Activated T-helper 1 cell treated with anti-CD3 and anti-CD28 coated beads, Interleukin-12 subunit alpha, Interleukin-12 subunit beta, Interleukin-2, Interleukin-4 antibody, amounts not matched to agents 30 ng/mL and 10 ng/mL and 1 ng/mL, durations not matched to agents 14 hours and 24 hours and 36 hours (primary cell): ENCODE measurements at places on chromosomes 3 and 15. TPM values are rescaled to one million over a fixed set of nuclear protein-coding genes. Genes with fewer than 3 reads are reported as not detected.

DNA sequence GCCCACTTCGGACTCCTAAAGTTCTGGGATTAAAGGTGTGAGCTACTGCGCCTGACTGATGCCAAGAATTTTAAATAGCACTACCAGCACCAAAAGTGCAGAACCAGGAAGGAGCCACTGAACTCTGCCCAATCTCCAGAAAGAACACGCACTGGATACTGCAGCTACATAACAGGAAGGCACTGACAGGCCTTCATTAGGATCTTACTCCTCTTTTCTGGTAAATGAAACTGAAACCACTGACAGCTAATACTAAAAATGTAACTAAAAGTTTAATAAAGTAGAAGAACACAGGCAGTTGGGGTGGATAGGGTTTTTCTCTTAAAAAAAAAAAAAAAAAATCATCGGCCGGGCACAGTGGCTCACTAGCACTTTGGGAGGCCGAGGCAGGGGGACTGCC, 74.1 kb upstream of the CHRM5 start:
- H3K4me1 ChIP-seq: peaks cover 6% of the 10 kb centered on the region
- H3K27ac ChIP-seq: no peak overlapping the region

NBEAL2 gene
- total RNA-seq: 118 and 119 TPM in 2 replicates

DNA sequence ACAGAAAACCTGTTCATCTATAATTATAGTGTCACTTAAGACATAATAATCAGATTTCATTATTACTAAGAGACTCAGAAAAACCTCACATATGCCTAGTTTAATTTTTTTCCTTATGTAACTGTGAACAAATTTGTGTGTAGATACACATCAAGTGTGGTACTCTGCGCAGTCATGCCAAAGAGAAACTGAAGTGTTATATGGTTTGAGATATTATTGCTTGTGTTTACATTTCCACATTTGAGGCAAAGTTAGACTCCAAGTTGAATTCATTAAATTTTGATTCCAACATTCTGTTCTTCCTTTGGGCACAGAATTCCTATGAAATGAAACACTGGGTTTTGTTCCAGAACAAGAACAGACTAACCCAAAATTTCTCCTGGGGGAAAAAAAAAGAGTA, 2.2 kb downstream of the MBNL1 start:
- H3K27me3 ChIP-seq: no peaks in the 10 kb centered on the region
- peak overlapping the region; percentile 90 for H3K4me3 ChIP-seq
- DNase-seq: no peak
- peaks cover 69% of the 10 kb centered on the region for H3K4me1 ChIP-seq

KCNMB2 gene
- not detected in 2 replicates for total RNA-seq

NMB gene
- total RNA-seq: 3.0 and 3.5 TPM in 2 replicates

DNA sequence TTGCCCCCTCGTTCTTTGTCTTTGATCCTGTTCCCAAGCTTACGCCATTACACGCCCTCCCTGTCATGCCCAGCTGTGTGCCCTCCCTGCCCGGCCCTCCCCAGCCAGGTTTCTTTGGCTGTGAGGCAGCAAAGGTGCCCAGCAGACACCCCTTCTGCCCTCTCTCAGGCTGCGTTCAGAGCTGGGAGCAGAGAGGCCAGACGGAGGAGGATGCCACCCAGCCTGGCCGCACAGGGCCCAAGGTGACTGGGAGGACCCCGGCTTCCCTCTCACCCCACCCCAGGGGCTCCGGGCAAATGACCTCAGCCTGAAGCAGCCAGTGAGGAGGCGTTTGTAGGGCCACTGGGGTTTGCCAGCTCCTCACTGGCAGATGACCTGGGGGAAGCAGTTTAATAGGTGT, 30.8 kb upstream of the LACTB start:
- H3K4me1 ChIP-seq: no peaks in the 10 kb centered on the region
- no peak overlapping the region for H3K4me3 ChIP-seq
- no peak for DNase-seq
- no peaks in the 10 kb centered on the region for H3K36me3 ChIP-seq
- H3K27me3 ChIP-seq: peaks cover 11% of the 10 kb centered on the region

- H3K36me3 ChIP-seq: no peaks in the 10 kb centered on the region
- no peaks in the 10 kb centered on the region for H3K4me1 ChIP-seq
- no peak for DNase-seq
Measured at GRCh38 chr3:140051019-140051957, 116.3 kb downstream of the CLSTN2 start.

- no peaks in the 10 kb centered on the region for H3K27me3 ChIP-seq
- no peak overlapping the region for H3K27ac ChIP-seq
- no peak overlapping the region for H3K4me3 ChIP-seq
- DNase-seq: no peak
- no peaks in the 10 kb centered on the region for H3K36me3 ChIP-seq
Measured at GRCh38 chr15:23797747-23798446, 110.8 kb upstream of the NDN start.

LTF gene
- not detected in 2 replicates for total RNA-seq

GRCh38 chr3:187871204-187871591, 125.9 kb upstream of the BCL6 start:
- H3K4me3 ChIP-seq: no peak overlapping the region
- peaks cover 32% of the 10 kb centered on the region for H3K4me1 ChIP-seq
- DNase-seq: no peak

GRCh38 chr15:35691173-35691761, 145.3 kb upstream of the DPH6 start:
- no peak for DNase-seq
- H3K4me1 ChIP-seq: no peaks in the 10 kb centered on the region
- H3K36me3 ChIP-seq: no peaks in the 10 kb centered on the region
- no peak overlapping the region for H3K27ac ChIP-seq

GRCh38 chr3:136562026-136562425, 190.2 kb downstream of the STAG1 start:
- H3K4me1 ChIP-seq: peaks cover 7% of the 10 kb centered on the region
- H3K27ac ChIP-seq: no peak overlapping the region

ALPK3 gene
- total RNA-seq: 0.10 and 0.66 TPM in 2 replicates

DNA sequence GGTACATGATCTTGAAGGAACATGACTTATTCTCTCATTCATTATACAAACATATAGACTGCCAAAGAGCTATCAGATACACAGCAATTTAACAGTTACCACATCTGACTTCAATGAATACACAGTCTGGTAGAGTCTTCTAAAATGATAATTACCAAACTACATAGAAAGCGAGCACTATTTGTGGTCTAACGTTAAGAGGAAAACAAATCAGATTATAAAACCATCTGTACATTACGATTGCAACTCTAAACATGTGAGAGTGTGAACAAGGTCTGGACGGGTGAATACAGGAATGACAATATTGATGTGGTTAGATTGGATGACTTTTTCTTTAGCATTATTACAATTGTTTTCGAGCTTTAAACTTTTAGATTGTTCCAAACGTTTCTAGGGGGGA, 16.3 kb downstream of the CX3CR1 start:
- no peak overlapping the region for H3K27ac ChIP-seq
- peaks cover 13% of the 10 kb centered on the region for H3K36me3 ChIP-seq
- no peaks in the 10 kb centered on the region for H3K27me3 ChIP-seq

DNA sequence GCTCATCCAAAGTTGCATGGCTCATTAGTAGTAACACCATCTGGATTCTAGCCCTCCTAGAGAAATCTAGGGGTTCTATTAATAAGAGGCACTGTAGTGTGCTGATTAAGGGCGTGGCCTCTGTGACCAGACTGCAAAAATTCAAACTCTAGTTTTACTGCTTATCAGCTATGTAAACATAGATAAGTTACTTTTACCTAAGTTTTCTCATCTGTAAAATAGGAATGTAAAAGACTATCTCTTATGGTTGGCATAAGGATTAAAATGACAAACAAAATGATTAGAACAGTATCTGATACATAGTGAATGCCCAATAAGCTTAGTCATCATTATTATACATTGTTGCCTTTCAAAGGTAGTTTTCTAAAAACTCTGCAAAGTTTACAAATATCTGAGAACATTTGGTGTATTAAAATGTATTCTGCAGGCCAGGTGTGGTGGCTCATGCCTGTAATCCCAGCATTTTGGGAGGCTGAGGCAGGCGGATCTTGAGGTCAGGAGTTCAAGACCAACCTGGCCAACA, 4.5 kb downstream of the PTX3 start:
- H3K27me3 ChIP-seq: peaks cover 36% of the 10 kb centered on the region
- no peaks in the 10 kb centered on the region for H3K36me3 ChIP-seq
- H3K4me3 ChIP-seq: no peak overlapping the region
- DNase-seq: no peak
- peaks cover 8% of the 10 kb centered on the region for H3K4me1 ChIP-seq
- H3K27ac ChIP-seq: no peak overlapping the region

DNA sequence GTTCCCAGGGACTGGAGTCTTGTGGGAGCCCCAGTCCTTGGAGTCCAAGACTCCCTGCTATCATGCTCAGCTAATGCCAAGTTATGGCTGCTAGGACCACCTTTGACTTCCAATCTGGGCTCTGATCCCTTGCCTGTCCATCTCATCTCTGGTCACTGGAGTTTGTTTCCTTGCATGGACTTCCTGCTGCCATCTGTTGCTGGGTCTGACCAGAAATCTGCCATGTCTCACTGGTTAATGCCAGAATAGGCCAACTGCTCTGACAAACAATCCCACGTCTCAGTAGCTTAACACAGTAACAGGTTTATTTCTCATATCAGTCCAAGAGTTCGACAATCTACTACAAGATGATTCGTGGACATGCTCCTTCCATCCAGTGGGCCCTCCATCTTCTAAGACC, 10.1 kb upstream of the GLCE start:
- no peak for DNase-seq
- H3K4me3 ChIP-seq: no peak overlapping the region
- H3K36me3 ChIP-seq: peaks cover 2% of the 10 kb centered on the region
- no peaks in the 10 kb centered on the region for H3K4me1 ChIP-seq
- H3K27ac ChIP-seq: no peak overlapping the region

DNA sequence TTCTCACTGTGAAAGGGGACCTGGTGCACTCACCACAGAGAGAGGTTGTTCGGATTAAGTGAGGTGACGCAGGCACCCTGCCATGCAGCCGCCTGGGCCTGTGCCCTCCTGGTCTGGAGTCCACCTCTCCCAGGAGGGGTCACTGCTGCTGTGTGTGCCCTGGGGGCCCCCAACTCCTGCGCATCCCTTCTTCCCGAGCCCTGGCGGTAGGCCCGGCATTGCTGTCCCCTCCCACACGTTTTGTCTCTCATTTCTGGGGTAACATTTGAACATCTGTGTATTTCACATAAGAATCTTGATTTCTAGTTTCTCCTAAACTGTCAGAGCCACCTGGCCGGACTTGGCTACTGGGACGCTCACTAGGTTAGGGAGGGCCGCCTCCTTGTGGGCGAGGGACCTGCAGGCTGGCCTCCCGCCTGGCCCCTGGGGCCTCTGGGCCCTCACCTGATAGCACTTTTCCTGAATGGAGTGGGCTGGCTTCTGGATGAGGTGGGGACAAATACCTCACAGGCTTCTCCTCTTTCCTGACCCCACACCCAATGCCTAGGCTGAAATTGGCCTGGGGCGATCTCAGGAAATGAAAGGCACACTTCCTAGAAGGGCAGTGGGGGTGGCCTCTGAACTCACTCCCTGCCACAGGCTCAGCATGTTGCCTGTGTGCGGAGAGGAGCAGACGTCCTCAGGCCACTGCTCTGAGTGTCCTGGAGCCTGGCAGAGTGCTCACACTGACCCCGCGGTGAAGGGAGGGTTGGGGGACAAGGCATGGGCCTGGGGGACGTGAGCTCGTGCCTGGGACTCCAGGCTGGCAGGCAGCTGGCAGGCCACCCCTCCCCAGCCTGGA, 104.2 kb upstream of the PRR23E start:
- no peaks in the 10 kb centered on the region for H3K27me3 ChIP-seq
- H3K4me3 ChIP-seq: no peak overlapping the region
- no peak for DNase-seq

SMCO1 gene
- total RNA-seq: not detected in 2 replicates

- no peak overlapping the region for H3K4me3 ChIP-seq
- peaks cover 2% of the 10 kb centered on the region for H3K27me3 ChIP-seq
- no peak overlapping the region for H3K27ac ChIP-seq
- no peaks in the 10 kb centered on the region for H3K36me3 ChIP-seq
- no peak for DNase-seq
Measured at GRCh38 chr3:194348354-194348753, 2.8 kb downstream of the CPN2 start.

BTLA gene
- 39.4 and 40.7 TPM in 2 replicates for total RNA-seq

LDHAL6B gene
- total RNA-seq: not detected in 2 replicates

DNA sequence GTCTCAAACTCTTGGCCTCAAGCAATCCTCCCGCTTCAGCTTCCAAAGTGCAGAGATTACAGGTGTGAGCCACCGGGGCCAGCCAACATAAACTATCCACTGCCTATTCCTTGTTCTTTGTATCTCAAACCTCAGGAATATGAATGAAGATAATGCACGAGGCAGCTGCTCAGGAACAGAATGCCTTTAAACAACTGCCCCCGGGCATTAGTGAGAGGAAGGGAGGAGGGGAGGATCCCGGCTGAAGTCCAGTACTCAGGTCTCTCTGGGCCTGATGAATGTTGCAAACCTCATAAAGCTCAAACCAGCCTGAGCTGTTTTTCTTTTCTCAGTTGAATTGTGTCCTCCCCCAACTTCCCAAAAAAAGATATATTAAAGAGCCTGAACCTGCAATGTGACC, 26.9 kb upstream of the MTMR14 start:
- no peaks in the 10 kb centered on the region for H3K36me3 ChIP-seq
- H3K27me3 ChIP-seq: peaks cover 12% of the 10 kb centered on the region
- no peak for DNase-seq
- H3K27ac ChIP-seq: no peak overlapping the region

DNA sequence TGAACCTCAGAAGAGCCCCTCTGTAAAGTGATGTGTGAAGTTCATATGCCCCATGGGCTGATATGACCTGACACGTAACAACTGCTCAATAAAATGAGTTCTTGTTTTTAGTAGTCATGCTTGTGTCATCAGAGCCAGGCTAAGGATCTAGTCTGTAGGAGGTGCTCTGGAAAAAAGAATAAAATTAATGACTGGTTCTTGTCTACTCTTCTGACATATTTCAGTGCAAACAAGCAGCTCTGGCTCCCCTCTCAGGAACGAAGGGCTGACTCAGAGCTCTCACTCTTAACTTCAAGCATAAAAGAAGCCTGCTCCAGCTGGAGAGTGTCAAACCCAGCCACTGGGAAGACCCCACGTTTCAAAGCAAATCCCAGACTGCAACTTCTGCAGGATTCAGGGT, 77.0 kb downstream of the LRIG1 start:
- H3K27me3 ChIP-seq: no peaks in the 10 kb centered on the region
- H3K27ac ChIP-seq: peak overlapping the region; percentile 5
